ENCODE measurements at places on chromosomes 6 and 20.
A peak's percentile ranks its signal among the peaks of the same experiment; 100 is the strongest.

- no peak for DNase-seq
Observed at GRCh38 chr6:42771741-42772100, 10.1 kb upstream of the BICRAL start.

DNA sequence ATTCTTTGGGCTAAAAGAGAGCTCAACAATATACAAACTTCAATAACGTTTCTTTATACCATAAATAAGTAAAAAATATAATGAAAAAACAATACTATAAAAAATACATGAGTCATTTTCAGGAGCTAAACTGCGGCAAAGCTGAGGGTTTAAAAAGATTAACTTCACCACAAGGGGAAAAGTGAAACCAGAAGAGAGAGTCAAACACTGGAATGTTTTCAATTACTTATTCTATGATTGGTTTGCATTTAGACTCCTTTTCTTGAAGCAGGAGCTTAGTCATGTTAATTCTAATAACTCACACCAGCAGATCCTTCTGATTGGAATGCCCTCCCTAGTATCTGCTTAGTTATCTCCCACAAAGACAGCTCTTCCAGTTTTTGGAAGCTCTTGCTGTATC lies 627.3 kb downstream of the UTRN start:
- no peak for DNase-seq

- DNase-seq = no peak
Observed at GRCh38 chr20:31675828-31676608, 38.3 kb downstream of the COX4I2 start.

GRCh38 chr6:15255481-15255880 lies 9.6 kb downstream of the JARID2 start:
- peak; percentile 25 for DNase-seq

- DNase-seq = no peak
Observed at GRCh38 chr6:24600903-24601302, 45.1 kb downstream of the KIAA0319 start.

DNA sequence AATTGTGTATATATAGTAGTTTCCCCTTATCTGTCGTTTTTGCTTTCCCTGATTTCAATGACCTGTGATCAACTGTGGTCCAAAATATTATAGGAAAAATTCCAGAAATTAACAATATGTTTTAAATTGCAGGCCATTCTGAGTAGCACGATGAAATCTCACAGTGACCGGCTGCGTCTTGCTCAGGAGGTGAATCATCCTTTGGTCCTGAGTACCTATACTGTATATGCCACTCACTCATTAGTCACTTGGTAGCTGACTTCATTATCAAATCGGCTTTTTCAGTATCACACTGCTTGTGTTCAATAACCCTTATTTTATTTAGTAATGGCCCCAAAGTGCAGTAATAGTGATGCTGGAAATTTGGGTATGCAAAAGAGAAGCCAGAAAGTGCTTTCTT lies 728.3 kb upstream of the EYS start:
- no peak for DNase-seq

DNA sequence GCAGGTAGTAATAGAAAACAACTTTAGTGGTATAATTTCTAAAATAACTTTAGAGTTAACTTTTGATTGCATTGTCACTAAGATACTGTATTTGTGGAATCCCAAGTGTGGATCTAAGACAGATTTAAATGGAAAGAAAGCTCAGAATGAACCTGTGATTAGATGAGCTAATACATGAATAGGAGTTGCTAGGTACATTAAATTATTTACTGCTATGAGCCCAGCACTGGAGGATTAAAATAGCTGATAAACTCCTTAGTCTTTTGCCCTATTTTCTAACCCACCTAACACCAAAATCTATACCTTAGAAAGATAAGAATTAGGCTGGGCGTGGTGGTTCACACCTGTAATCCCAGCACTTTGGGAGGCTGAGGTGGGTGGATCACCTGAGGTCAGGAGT lies 10.8 kb downstream of the SNRPC start:
- DNase-seq = no peak

DNA sequence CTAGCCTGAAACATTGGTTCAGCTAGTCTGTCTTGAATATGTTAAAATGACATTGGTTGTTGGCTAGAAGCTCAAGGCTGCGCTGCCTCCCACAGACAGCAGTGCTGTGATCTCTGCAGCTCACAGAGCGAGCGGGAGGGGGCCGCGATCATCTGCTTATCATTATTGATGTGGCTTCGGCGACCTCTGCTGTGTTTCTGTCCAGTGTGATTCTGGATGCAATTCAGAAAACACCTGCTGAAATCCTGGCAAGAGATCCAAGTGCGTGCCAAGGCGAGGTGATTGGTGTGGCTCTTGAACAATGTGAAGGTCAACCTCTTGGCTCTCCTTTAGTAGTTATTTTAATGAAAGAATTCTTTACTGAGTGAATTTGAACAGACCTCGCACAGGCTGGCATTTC lies 142.3 kb upstream of the SASH1 start:
- no peak for DNase-seq

GRCh38 chr20:31587545-31588389 lies 17.3 kb upstream of the ID1 start:
- DNase-seq = no peak

GRCh38 chr20:24651171-24651975 lies 181.9 kb downstream of the SYNDIG1 start:
- DNase-seq = no peak

Measured in caudate nucleus (tissue), 63 donors.